ENCODE measurements at places on chromosomes 1 and 21. TPM values are rescaled to one million over a fixed set of nuclear protein-coding genes. Genes with fewer than 3 reads are reported as not detected.

The KRTAP12-2 gene
- not detected for total RNA-seq

DNA sequence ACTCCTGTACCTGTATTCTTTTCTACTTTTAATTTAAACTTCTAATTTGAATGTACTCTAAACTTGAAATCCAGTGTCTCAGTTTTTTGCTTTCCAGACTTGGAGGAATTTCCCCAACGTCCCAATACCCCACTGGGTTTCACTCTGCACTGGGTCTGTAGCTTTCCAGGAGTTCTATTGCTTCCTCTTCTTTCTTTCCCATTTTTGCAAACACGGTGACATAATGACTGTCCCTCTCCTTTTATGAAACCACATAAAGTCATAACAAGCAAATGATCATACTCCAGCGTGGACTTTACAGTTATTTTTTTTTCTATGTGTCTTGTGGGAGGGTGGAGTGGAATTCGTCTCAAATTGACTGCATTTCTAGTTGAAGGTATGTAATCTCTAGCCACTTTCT is 97.1 kb downstream of the FASLG start:
- DNase-seq, result no peak

The TNN gene
- not detected for total RNA-seq

The KRTAP7-1 gene
- total RNA-seq, result not detected

The MOV10 gene
- 30.4 TPM for total RNA-seq

DNA sequence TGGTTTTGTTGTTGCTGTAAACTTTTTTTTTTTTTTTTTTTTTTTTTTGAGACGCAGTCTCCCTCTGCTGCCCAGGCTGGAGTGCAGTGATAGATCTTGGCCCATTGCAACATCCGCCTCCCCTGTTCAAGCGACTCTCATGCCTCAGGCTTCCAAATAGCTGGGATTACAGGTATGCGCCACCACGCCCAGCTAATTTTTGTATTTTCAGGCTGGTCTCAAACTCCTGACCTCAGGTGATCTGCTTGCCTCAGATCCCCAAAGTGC is 78.9 kb upstream of the SLC45A1 start:
- DNase-seq, result no peak

- DNase-seq, result no peak
Measured at GRCh38 chr1:42214447-42214871, 49.9 kb upstream of the GUCA2A start.

The CA6 gene
- not detected for total RNA-seq

The C1orf87 gene
- not detected for total RNA-seq

The C1orf146 gene
- not detected for total RNA-seq

DNA sequence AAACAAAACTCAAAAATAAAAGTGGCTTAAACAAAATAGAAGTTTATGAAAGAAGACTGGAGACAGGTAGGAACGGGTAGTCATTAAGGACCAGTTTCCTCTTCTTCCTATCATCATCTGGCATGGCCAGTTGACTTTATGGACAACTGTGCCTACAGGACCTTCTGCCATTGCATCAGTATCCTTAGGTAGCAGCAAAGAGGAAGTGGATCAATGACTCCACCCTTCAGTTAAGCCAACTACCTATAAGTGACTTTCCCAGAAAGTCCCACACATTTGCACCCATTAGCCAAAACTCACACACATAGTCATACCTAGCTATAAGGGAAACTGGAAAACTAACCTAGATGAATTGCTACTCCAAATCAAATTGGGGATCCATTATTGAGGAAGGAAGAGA is 51.7 kb downstream of the RASAL2 start:
- no peak for DNase-seq

GRCh38 chr1:217660353-217661062 is 29.4 kb downstream of the SPATA17 start:
- DNase-seq, result peak; percentile 10

GRCh38 chr21:38303300-38303699 is 46.5 kb downstream of the KCNJ15 start:
- DNase-seq, result no peak

The AADACL3 gene
- not detected for total RNA-seq

Measured in OCI-LY7 (cell line).